Esophagus squamous epithelium (tissue), 5 donors: ENCODE measurements at places on chromosomes 5 and 9.

DNA sequence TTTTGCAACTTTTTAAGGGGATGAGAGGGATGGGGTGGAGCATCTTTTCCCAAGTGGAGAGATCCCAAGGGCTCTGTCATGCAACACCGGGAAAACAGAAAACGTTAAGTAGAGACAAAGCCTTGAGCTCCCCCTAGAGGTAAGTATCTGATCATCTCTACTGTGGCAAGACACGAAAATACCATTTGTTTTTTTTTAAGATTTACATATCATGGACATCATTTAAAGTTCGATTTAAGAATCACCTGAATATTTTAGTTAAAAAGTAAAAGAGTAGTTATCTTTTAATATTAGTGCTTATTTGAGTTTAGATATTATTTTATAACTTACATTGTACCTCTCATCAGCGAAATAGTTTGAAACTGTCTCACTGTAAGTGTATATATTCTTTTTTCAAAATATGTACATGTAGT, 200.4 kb downstream of the LRRC70 start:
- no peak for DNase-seq

DNA sequence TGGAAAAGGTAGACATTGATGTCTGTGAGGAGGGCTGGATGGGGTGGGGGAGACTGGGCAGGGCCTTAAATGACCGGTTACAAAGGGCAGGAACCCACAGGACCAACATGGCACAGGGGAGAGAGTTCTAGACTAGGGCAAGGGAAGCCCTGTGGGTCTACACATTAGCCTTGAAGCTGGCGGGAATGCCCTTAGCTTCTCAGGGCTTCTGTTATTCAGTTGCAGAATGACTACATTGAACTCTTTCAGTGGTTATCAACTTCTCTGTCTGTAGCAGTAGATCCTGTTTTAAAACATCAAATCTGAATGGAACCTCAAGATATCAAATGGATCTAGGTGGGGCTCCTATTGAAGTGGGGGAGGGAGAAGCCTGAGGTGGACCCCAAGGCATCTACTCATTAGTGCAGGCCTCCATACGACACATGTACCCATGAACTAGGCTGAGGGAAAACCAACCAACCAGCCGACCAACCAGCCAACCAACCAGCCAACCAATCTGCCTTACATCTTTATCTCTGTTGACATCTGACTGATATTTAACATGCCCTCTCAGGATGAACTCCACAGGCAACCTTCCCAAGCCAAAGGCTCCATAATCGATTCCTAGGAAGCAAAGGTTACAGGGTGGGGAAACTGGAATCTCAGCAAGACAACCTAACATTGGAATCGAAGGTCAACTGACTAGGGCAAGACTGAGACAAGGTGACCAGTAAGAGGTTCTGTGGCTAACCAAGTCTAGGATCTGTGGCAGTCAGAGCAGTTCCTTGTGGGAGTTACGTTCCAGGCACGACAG, 48.3 kb downstream of the DAP start:
- no peak for DNase-seq

GRCh38 chr5:138037907-138038633, 5.2 kb upstream of the FAM13B start:
- no peak for DNase-seq

GRCh38 chr9:82332774-82333152, 344.2 kb downstream of the SPATA31D1 start:
- DNase-seq: no peak
